ENCODE measurements at places on chromosomes 16 and 17.

GRCh38 chr16:14539631-14540030, 90.4 kb downstream of the PARN start:
- no peak for DNase-seq

GRCh38 chr17:80328634-80329380, 68.2 kb downstream of the RNF213 start:
- no peak for DNase-seq

- no peak for DNase-seq
Observed at GRCh38 chr16:72766506-72766905, 281.4 kb downstream of the ZFHX3 start.

GRCh38 chr17:70049801-70050591, 25.0 kb upstream of the KCNJ16 start:
- DNase-seq, result no peak

- peak; percentile 2 for DNase-seq
Observed at GRCh38 chr16:82146957-82147356, 23.1 kb downstream of the MPHOSPH6 start.

Data from amygdala (tissue), 56 donors.